H9 (cell line): ENCODE measurements at places on chromosomes 16 and 17.

GRCh38 chr16:50640391-50640790 lies 40.7 kb downstream of the SNX20 start:
- no peak for DNase-seq

DNA sequence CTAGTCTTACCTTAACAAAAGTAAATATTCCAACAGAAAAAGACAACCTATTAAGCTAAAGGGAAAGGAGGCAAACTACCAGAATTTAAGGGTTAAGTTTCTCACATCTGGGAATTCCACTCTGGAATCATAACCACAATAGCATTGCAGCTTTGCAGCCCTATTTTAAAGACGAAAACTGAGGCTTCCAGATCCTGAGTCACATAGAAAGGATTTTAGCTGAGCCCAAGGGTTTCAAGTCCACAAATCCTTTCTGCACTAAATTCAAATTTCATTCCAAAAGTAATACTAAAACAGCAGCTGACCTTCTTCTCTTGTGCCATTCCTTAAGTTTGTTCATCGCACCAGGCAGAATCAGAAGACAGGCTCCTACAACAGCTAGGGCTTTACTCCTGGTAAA lies 17.8 kb downstream of the XYLT1 start:
- DNase-seq: no peak

GRCh38 chr16:64133366-64133765 lies 988.5 kb downstream of the CDH11 start:
- DNase-seq: no peak

GRCh38 chr16:72788269-72788809 lies 259.6 kb downstream of the ZFHX3 start:
- DNase-seq: no peak

- DNase-seq: no peak
Observed at GRCh38 chr16:17504050-17504449, 33.3 kb upstream of the XYLT1 start.

DNA sequence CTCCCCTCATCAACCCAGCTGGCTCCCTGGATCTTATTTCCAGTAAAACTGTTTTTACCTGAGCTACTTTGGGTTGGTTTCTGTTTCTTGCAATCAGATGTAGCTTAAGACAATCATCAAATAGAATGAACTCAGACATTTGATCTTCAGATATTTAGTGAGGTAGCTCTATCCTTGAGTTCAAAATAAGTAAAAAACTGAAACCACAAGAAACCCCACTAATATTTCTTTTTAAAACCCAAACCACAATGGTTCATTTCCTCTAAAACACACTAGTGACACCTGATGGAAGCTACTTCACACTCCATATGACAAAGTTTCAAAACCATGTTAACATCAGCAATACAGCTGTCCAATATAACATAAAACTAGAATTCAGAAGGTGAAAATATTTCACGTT lies 37.8 kb downstream of the CACNG1 start:
- DNase-seq: no peak

- peak; percentile 96 for DNase-seq
Observed at GRCh38 chr16:1331712-1332617, 1.5 kb upstream of the BAIAP3 start.

DNA sequence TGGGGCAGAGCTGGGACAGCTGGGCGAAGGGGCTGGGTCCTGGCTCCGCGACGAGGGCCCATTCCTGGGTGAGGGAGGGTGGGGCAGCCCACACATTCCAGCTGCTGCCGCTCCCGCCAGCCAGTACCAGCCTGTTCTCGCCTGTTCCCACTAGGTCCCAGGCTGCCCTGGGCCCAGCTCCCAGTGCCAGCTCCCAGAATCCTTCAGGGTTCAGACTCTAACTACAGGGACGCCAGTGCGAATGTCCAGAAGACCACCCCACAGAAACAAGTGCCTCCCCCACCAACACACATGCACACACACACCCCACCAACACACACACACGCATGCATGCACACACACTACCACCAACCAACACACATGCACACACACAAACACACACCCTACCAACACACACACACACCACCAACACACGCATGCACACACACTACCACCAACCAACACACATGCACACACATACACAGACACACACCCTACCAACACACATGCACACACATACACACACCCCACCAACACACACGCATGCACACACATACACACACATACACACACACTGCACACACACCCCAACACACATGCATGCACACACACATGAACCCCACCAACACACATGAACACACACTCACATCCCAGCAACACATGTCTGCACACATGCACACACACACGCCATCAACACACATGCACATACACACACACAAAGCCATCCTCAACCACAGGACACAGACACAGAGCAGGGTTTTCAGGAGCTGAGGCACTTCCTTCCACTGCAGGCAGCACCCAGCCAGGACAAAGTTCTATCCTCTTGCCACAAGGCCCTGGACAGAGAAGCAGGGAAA lies 27.5 kb upstream of the KRT17 start:
- DNase-seq: no peak

GRCh38 chr17:8189041-8189710 lies 804 bp downstream of the BORCS6 start:
- DNase-seq: no peak

DNA sequence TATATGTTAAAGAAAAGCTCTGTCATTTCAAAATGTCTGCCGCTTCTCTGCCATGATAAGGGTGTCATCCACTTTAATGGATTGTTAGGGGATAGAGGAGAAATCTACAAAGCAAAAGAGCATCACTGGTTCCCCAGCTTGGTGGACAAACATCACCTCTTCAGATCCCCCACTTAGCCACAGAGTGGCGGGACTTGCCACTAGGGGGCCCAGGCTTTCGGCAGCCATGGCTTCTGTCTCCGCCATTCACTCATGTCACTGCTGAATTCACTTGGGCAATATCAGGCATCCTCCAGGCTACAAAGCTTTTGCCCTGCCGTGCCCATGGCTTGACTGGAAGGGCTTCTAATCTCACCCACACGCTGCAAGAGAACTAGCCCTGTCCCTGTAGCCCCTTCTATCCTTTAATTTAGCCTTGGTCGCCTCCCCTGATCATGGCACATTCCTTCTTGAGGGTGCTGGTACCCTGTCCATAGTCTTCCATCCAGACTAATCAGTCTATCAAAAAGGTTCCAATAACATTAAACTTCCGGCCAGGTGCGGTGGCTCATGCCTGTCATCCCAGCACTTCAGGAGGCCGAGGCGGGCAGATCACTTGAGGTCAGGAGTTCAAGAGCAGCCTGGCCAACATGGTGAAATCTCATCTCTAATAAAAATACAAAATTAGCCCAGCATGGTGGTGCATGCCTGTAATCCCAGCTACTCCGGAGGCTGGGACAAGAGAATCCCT lies 34.7 kb downstream of the SBK1 start:
- DNase-seq: peak; percentile 77

GRCh38 chr16:86090461-86091170 lies 191.7 kb downstream of the IRF8 start:
- DNase-seq: no peak
